Cardiac muscle cell (in vitro differentiated cells and primary cell): ENCODE measurements at places on chromosomes 3 and 15. TPM values are rescaled to one million over a fixed set of nuclear protein-coding genes. Genes with fewer than 3 reads are reported as not detected.

DNA sequence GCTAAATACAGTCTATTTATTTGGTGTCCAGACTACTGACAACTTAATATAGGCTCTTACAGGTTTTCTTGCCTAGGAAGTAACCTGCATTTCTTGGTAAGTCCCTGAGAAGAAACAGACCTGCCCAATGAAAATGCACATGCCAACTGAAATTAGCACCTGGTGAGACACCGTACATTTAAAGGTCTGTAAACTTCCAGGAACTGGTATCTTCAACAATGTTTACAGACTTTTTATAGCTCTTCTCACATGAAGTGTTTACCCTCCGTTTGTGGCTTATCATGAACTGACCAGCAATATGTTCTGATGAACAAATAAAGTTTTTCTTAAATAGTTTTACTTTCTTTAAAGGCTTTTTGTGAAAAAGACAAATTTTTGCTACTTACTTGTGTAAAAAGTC is 93.3 kb downstream of the PCCB start:
- no peak overlapping the region for H3K4me3 ChIP-seq
- peaks cover 13% of the 10 kb centered on the region for H3K36me3 ChIP-seq
- no peak for DNase-seq
- H3K27me3 ChIP-seq, result no peaks in the 10 kb centered on the region

GRCh38 chr3:56790016-56790821 is 11.5 kb downstream of the ARHGEF3 start:
- H3K27me3 ChIP-seq, result no peaks in the 10 kb centered on the region
- H3K27ac ChIP-seq, result no peak overlapping the region
- no peaks in the 10 kb centered on the region for H3K36me3 ChIP-seq
- H3K4me3 ChIP-seq, result no peak overlapping the region

- DNase-seq, result no peak
- H3K4me3 ChIP-seq, result no peak overlapping the region
- H3K27ac ChIP-seq, result no peak overlapping the region
- H3K27me3 ChIP-seq, result no peaks in the 10 kb centered on the region
- no peaks in the 10 kb centered on the region for H3K36me3 ChIP-seq
Measured at GRCh38 chr3:119019767-119020518, 14.7 kb downstream of the IGSF11 start.

DNA sequence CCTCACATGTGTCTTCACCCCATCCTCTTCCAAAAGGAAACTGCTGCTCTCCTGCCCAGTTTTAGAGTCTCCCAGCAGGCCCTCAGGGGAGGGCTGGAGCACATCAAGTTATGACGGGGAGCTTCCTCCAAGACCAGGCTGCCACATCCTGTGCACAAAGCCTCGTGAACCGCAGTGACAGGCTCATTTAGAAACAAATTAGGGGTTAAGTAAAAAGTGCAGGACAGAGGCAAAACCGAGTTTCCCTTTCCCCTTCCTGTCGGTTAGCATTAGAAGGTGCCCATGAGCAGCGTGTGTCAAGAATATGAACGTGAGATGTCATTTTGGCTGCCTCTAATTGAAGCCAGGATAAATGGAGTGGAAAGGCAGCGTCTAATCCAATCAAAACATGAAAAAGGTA is 199.7 kb downstream of the ARRDC4 start:
- DNase-seq, result no peak
- H3K27me3 ChIP-seq, result no peaks in the 10 kb centered on the region
- H3K27ac ChIP-seq, result no peak overlapping the region
- H3K4me1 ChIP-seq, result no peaks in the 10 kb centered on the region
- H3K4me3 ChIP-seq, result no peak overlapping the region

- H3K4me1 ChIP-seq, result no peaks in the 10 kb centered on the region
- DNase-seq, result no peak
- H3K4me3 ChIP-seq, result no peak overlapping the region
- no peaks in the 10 kb centered on the region for H3K27me3 ChIP-seq
- H3K36me3 ChIP-seq, result no peaks in the 10 kb centered on the region
Measured at GRCh38 chr15:100909989-100910955, 8.9 kb upstream of the LRRK1 start.

DNA sequence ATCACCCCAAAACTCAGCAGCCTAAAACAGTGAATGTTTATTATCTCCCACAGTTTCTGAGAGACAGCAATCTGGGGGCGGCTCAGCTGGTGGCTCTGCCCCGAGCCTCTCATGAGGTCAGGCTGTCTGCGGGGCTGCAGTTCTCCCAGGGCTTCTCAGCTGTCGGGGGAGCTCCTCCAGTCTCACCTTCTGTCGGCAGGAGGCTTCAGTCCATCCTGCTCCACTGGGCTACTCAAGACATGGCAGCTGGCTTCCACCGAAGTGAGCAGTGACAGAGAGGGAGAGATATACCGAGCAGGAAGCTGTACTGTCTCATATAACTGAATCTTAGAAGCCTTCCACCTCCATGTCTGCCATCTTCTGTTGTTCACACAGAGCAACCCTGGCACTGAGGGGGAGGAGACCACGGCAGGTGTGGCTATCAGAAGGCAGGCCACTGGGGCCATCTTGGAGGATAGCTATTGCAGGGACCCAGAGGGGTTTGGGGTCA is 72.8 kb upstream of the ITGA11 start:
- no peak overlapping the region for H3K27ac ChIP-seq
- H3K4me1 ChIP-seq, result no peaks in the 10 kb centered on the region
- H3K36me3 ChIP-seq, result no peaks in the 10 kb centered on the region
- no peak for DNase-seq
- no peak overlapping the region for H3K4me3 ChIP-seq

DNA sequence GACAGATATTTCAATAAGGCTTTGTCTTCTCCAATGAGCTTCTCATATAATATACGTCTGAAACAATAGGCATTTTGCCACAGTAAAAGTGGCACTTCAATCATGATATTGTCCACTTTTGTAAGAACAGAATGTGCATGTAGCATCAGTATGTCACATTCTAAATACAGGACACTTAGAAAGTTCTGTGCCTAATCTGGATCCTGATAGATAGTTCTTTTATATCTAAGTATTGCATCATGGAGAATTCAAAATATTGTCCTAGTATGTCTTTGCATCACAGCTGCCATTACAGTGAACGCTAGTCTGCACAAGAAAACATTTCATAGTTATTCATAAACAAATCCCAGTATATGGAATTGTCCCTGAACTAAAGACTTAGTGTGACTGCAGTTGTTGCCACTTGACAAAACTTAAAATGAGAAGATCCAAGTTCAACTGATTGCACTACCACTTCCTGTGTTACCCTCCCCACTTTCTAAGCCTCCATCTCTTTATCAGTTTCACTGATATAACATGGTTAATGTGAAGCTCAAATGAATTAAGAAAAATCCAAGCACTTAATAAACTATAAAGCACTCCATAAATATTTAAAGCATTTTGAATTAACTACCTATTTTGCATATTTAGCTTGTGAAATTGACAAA is 19.6 kb downstream of the LRRFIP2 start:
- no peak overlapping the region for H3K4me3 ChIP-seq
- H3K36me3 ChIP-seq, result no peaks in the 10 kb centered on the region
- H3K27me3 ChIP-seq, result no peaks in the 10 kb centered on the region
- H3K4me1 ChIP-seq, result peaks cover 10% of the 10 kb centered on the region

Gene CD200R1
- total RNA-seq, result 0.18 and 0.36 TPM in 2 replicates

Gene CYP1A2
- not detected in 2 replicates for total RNA-seq

Gene AHSG
- total RNA-seq, result not detected in 2 replicates

Gene DLL4
- 0.11 and 0.71 TPM in 2 replicates for total RNA-seq

Gene ZBTB47
- 20.0 and 30.1 TPM in 2 replicates for total RNA-seq

Gene GABRA5
- total RNA-seq, result 0.32 TPM in 1 of 2 replicates, not detected in the other
